Activated CD4-positive, alpha-beta T cell treated with anti-CD3 and anti-CD28 coated beads, Interleukin-2, amount 50 U/mL, for 48 hours (primary cell): ENCODE measurements at places on chromosomes 1 and 21.

DNA sequence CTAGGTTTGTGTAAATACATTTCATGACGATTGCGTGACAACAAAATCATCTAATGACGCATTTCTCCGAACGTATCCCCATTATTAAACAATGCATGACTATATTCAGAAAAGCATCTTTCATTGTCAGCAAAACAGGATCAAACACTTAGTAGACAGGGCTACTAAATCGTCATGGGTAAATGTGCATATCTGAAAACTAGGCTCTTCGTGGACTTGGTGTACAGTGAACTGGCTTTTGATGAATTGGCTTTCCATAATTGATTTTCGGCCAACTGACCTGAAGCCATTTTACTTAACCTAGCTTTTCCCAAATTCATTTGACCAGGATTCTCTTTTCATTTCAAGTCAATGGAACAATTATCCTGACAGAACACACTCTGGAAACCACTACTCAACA lies 665.0 kb downstream of the SMYD3 start:
- no peak for DNase-seq

GRCh38 chr1:2812939-2813653 lies 11.6 kb upstream of the TTC34 start:
- no peak for DNase-seq

DNA sequence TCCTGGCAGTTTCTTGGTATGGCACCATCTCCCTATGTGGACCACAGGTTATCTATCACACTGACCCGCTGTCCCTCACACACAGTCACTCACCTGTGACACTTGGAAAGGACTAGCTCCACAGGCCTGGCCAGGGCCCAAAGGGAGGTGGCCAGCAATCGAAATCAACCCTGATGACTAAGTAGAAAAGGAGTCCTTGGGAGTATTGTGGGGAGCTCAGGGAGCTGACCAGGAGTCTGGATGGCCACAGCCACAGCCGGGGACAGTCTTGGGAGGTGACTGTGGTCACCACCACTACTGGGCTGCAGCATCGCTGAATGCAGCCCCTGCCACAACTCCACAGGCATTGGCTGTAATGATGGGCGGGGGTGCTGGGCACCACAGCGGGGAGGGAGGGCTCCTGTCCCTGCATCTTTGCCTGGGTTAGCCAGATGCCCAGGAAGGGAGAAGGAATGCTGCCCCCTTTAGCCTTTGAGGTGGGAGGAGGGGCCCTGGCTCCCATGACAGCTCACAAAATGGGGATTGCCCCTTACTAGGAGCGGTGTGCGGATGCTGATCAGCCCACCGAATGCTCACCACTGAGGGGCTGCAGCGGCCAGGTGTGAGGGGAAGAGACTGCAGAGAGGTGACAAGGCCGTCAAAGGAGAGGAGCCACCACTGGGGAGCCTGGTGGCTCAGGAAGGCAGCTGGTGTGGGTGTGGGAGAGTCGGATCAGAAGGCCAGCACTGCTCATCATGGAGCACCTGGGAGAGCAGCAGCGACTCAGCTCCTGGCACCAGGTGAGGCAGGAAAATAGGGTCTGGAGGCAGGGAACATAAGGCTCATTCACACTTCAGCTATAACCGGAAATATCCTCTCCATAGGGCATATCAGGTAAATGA lies 61.3 kb downstream of the H3-3A start:
- no peak for DNase-seq

DNA sequence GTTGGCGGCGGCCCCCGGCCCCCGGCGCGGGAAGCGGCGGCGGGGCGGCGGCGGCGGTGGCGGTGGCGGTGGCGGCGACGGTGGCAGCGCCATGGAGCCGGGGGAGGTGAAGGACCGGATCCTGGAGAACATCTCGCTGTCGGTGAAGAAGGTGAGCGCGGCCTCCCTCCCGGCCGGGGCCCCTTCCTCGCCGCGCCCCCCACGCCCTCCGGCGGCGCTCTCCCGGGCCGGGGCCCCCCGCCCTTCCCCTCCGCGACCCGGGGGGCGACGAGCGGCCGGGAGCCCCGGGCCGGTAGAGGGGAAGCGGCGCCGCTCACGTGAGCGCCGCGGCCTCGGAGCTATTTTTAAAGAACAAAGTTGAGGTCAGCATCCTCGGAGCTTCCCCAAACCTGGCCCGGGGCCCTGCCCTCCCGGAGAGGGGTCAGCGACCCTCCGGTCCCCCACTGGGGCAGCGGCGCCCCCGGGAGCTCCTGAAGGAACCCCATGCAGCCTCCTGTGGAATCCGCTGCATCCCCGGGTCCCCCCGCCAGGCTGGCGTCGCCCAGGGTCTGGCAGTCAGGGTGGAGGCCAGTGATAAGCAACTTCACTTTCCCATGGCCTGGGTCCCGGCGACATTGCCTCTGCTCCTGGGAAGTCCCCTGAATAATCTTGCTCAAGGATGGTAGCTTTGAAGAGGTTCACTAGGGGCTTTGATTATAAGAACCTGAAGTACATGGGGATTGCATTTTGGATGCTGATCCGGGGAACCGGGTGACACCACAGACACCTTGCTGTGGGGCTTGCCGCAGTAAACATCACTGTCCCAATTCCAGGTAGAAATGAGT lies 560 bp downstream of the PLEKHM2 start:
- DNase-seq: peak; percentile 32

GRCh38 chr1:195960580-195960979 lies 647.7 kb downstream of the KCNT2 start:
- no peak for DNase-seq

GRCh38 chr1:219227360-219228057 lies 53.8 kb downstream of the LYPLAL1 start:
- no peak for DNase-seq

- no peak for DNase-seq
Observed at GRCh38 chr1:202323731-202324130, 18.0 kb downstream of the UBE2T start.

DNA sequence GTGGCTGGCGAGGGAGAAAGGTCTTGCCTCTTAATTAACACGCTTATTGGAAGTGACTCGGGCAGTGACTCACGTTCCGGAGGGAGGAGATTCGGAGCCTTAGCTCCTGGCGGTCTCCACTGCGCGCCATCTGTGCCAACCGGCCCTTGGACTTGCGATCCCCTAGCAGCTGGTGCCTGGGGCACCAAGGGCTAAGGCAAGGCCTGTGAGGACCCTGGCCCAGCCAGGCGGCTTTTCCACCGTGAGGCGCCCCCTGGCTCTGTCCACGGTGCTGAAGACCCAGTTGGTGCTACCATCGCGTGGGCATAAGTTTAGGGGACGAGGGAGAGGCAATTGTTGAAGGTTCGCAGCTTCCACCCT lies 1.3 kb upstream of the SYT6 start:
- DNase-seq: no peak

DNA sequence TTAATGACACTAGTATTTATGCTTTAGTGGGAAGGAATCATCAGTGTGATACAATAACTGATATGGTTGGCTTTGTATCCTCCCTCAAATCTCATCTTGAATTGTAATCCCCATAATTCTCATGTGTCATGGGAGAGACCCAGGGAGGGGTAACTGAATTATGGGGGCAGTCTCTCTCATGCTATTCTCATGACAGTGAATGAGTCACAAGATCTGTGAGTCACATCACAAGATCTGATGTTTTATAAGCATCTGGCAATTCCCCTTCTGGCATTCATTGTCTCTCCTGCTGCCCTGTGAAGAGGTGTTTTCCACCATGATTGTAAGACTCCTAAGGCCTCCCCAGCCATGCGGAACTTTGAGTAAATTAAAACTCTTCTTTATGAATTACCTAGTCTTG lies 1760.3 kb downstream of the NCAM2 start:
- DNase-seq: no peak

DNA sequence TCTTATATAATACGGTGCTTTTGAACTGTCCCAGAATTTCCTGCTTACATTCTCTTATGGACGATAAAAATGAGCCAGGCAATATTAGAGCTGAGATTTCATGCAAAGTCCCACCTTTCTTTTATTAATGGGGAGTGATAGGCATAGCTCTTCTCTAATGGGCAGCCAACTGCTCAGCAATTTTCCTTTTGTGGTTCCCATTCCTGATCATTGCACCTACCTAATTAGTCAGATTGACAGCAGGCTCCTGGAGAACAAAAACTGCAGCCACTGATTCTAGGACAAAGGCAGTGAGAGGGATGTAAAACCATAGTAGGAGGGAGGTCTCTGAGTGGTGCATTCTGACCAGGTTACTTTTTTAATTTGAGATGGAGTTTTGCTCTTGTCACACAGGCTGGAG lies 110.4 kb downstream of the UCK2 start:
- no peak for DNase-seq

DNA sequence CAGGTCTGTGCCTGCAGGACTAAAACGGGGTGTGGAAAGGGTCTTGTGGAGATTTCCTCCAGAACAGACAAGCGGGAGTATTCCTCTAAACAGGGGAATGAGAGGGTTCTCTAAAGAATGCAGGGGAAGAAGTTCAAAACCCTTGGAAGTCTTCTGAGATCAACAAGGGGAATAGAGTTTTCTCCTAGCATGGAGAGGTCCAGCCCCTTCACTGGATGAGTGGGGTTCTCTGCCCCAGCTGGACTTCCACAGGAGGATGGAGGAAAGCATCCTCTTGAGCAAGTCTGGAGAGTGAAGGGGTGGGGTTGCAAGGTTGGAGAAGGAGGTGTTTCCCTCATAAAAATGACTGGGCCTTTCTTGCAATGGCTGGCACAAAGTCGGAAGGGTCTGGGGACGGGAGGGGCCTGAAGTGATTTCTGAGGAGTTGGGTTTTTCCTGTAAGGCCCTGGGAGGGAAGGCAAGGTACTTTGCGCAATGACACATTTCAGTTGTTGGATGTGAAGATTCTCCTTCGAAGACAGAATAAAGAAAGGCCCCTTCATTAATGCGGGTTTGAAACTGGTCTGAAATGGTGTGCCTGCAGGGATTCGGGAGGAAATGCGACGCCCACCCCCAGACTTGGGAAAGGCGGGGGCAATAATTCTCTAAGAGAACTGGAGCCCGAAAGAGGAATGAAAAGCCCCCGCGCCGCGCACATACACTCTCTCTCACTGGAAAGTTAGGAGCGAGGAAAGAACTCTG lies 884 bp downstream of the SPATA6 start:
- no peak for DNase-seq
